ENCODE measurements at places on chromosomes 1 and 21. TPM values are rescaled to one million over a fixed set of nuclear protein-coding genes. Genes with fewer than 3 reads are reported as not detected.

PADI4 gene
- total RNA-seq = not detected

CD1D gene
- total RNA-seq = 3.9 TPM

APOBEC4 gene
- not detected for total RNA-seq

CA6 gene
- total RNA-seq = not detected

ZNF687 gene
- total RNA-seq = 17.6 TPM

CROCC gene
- total RNA-seq = 17.1 TPM

PBX1 gene
- total RNA-seq = 3.3 TPM

POFUT2 gene
- total RNA-seq = 18.3 TPM

SLAMF6 gene
- not detected for total RNA-seq
